ENCODE measurements at places on chromosomes 12 and 14. TPM values are rescaled to one million over a fixed set of nuclear protein-coding genes. Genes with fewer than 3 reads are reported as not detected.

Gene TAC3
- 0.55 TPM for polyA plus RNA-seq

Gene SNRNP35
- 37.0 TPM for polyA plus RNA-seq

Gene PAWR
- polyA plus RNA-seq = 82.3 TPM

Gene CDCA3
- polyA plus RNA-seq = 38.0 TPM

Gene KRT74
- polyA plus RNA-seq = not detected

Gene KCNA1
- not detected for polyA plus RNA-seq

Gene OR4Q3
- polyA plus RNA-seq = not detected

Gene PRKCH
- polyA plus RNA-seq = 47.5 TPM

Gene WSB2
- polyA plus RNA-seq = 56.2 TPM

Gene RNASE7
- 0.12 TPM for polyA plus RNA-seq

Gene TNFAIP2
- polyA plus RNA-seq = 25.6 TPM

Gene JPH4
- 1.1 TPM for polyA plus RNA-seq

Gene GPATCH2L
- polyA plus RNA-seq = 24.4 TPM

Gene CPNE6
- polyA plus RNA-seq = not detected

Gene TTC9
- polyA plus RNA-seq = 9.8 TPM

Gene SETD3
- polyA plus RNA-seq = 43.4 TPM

Gene EPYC
- 0.12 TPM for polyA plus RNA-seq

Gene SLC7A8
- polyA plus RNA-seq = 126 TPM

Gene PIWIL1
- polyA plus RNA-seq = 0.24 TPM

Gene RPGRIP1
- polyA plus RNA-seq = 0.85 TPM

Gene ZNF891
- polyA plus RNA-seq = 5.8 TPM

Gene PZP
- polyA plus RNA-seq = 2.5 TPM

Gene CIDEB
- 14.1 TPM for polyA plus RNA-seq

Gene CIPC
- 26.0 TPM for polyA plus RNA-seq

Gene VWF
- polyA plus RNA-seq = 100 TPM
